ENCODE measurements at places on chromosomes 2 and 18.

GRCh38 chr2:98884658-98885057, 51.4 kb downstream of the CRACDL start:
- DNase-seq: no peak

DNA sequence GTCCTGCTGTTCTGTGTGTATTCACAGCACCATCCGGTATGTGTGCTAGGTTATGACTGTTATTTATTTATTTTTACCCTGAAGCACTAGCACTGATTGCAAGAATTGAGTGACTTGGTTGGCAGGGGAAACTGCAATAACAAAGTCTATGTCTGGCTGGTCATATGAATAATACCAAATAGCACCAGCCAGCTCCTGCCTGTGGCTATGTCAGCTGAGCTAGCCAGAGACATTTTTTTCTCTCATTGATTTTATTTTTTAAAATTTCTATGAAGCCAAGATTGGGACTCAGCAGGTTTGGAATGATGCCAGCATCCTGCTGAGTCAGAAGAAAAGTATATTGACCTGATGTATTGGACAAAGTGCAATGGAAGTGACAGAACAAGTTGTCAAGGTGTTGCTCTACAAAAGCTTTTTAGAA, 188.5 kb upstream of the CDH2 start:
- no peak for DNase-seq

GRCh38 chr18:410047-410455, 90.5 kb downstream of the COLEC12 start:
- DNase-seq: no peak

GRCh38 chr2:74179063-74179865, 585 bp upstream of the MOB1A start:
- DNase-seq: no peak

- DNase-seq: no peak
Measured at GRCh38 chr2:12501469-12502158, 215.1 kb upstream of the TRIB2 start.

GRCh38 chr2:98458207-98458606, 13.5 kb downstream of the INPP4A start:
- DNase-seq: no peak

- no peak for DNase-seq
Measured at GRCh38 chr2:237547841-237548416, 18.4 kb upstream of the PRLH start.

GRCh38 chr2:31163011-31163539, 24.8 kb upstream of the GALNT14 start:
- DNase-seq: no peak

DNA sequence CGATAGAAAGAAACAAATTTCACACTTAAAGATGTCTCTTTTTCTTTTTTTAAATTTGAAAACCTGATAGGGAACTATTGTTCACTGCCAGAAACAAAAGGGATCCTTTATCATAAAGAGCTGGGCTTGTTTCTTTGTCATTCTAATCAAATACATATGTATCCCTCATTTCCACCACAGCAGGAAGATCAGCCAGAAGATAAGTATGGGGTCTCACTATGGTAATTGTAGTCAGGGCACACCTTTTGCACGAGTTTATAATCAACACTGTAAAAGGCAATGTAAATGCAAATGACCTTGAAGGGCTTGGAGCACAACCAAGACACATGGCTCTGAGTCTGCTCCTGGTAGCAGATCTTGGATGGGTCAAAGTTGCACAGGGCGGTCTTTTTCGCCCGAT, 109.5 kb downstream of the NXPH2 start:
- DNase-seq: no peak

GRCh38 chr2:39664888-39665591, 677 bp upstream of the TMEM178A start:
- no peak for DNase-seq

- DNase-seq: no peak
Measured at GRCh38 chr18:31243740-31244512, 74.0 kb upstream of the DSG1 start.

- DNase-seq: no peak
Measured at GRCh38 chr2:172295677-172296076, 131.7 kb upstream of the ITGA6 start.

All from neuronal stem cell (in vitro differentiated cells).